Esophagus squamous epithelium (tissue), 5 donors: ENCODE measurements at places on chromosomes 4 and X. TPM values are rescaled to one million over a fixed set of nuclear protein-coding genes. Genes with fewer than 3 reads are reported as not detected.

DNA sequence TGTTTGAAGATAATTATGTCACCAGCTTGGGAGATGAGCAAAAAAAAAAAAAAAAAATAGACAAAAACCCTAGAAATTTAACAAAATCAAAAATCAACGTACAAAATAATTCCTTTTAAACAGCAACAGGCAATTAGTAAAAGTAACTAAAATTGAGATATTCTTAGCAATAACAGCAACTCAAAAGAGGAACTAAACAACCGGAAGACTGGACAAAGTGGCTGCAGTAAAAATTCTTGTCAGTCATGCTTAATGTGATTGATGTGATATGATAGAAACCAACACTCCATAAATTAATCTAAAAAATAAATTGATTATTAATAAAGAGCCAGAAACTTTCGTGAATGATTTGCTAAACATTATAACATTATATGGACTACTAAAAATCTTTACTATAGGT, 1534.6 kb upstream of the AGA start:
- DNase-seq, result no peak

The RS1 gene
- total RNA-seq, result not detected

GRCh38 chr4:116413222-116413621, 672.2 kb downstream of the TRAM1L1 start:
- no peak for DNase-seq

The C4orf51 gene
- total RNA-seq, result not detected
